Inflammatory macrophage treated with lipopolysaccharide for 4 hours (primary cell): ENCODE measurements at places on chromosomes 5 and 9.

- no peak for DNase-seq
Measured at GRCh38 chr5:6359555-6360322, 18.6 kb downstream of the MED10 start.

- no peak for DNase-seq
Measured at GRCh38 chr5:59371525-59372127, 521.9 kb downstream of the PDE4D start.

DNA sequence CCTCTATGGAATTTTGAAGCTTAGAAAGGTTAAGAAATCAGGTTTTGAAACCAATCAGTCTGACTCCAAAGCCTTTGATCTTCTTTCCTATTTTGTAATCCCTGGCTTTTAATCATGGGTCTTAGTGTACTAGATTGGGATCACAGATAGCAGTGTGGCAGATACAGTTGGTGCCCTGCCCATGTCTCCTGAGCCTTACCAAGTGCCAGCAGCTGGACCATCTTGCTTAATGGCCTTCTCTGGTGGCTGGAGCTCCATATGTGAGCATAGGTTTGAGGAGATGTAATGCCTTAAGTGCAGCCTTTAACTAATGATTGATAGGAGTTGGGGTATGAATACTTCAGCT is 16.7 kb upstream of the RIC1 start:
- DNase-seq, result no peak

GRCh38 chr9:14797435-14797834 is 74.9 kb upstream of the CER1 start:
- no peak for DNase-seq

- no peak for DNase-seq
Measured at GRCh38 chr5:68960456-68960855, 133.4 kb upstream of the SLC30A5 start.

- DNase-seq, result no peak
Measured at GRCh38 chr5:9878206-9878605, 248.1 kb upstream of the TAS2R1 start.

DNA sequence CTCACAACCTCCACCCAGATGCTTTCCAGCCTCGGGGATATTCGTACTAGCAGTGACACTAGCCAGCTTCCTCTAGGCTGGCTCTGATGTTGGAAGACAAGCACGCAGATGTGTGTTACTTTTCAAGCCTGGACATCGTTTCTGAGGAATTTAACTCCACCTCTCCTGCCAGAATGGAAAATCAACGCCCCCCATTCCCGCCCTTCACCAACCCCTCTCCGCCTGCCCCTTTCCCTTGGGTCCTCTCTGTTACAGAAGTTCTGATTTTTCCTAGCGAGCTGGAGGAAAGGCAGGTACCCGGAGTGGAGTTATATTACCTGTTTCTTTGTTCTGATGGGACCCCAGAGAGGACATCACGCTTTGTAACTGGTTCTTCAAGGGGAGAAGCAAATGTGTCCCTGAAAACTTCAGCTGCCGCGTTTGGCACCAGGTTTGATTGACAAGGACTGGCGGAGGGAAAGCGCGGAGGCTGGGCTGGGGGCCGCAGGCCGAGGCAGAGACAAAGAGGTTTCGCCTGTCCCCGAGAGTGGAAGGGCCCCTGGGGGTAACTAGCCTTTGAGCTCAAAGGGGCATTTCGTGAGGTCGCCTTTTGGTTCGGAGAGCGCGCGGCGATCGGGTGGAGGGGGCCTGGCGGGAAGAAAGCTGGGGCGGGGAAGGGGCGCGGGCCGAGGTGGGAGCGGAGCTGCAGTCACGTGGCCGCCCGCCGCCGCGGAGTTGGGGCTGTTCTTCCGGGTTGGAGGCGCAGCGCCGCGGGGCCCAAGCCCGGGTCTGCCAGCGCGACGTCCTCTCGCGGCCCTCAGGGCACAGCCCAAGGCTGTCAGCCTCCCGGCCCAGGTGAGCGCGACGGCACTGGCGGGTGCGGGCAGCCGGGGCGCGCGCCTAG is at the start of gene NNT:
NNT (plus strand) TSS at position 720 of the 883 bp plus-strand sequence. CDS start 6,016 bp downstream, outside the sequence.
- DNase-seq, result peak; percentile 62

DNA sequence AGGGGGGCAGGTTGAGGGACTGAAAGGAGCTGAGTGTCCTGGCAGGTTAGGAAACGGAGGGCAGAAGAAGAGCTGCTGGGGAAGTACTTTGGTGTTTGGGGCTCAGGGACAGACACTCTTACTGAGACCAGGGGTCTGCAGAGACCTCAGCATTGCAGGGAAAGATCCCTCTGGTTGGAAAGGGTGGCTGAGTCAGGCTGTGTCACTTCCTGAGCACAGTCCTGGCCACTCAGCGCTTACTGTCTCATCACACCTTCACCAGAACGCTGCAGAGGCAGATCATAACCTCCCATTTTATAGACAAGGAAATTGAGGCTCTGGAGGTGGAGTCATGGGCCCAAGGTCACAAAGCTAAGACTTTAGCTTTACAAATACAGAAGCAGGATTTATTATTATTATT is 54.3 kb downstream of the LMX1B start:
- no peak for DNase-seq

DNA sequence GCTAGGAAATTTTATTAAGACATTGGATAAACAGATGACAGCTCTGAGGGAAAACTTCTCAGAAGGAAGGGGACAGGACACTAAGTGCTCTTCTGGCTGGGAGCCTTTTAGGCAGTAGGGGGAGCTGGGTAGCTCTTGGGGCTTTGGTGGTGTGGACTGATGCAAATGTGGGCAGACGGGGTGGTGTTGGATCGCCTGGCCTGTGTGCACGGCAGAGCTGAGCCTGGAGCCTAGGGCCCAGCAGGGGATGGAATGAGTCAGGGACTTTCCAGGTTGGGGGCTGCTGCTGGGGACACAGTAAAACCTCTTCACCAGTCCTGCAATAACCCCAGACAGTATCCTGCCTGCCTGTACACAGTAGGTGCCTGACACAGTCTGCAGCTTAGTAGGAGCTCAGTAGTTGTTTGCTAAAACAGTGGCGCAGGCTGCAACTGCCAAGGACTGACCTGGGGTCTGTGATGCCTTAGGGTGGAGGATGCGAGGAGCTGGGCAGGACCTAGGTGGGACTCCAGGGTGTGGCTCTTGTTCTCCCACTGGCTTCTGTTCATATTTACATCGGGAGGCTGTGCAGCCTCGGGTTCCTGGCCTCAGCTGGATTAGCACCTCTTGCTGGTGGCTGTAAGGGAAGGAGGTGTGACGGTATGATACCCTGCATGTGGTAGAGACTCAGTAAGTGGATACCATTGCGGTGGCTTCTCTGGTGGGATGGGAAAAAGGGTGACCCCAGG is 83.8 kb downstream of the DAB2IP start:
- peak; percentile 3 for DNase-seq

GRCh38 chr5:81408496-81408895 is 14.6 kb upstream of the ACOT12 start:
- DNase-seq, result no peak

GRCh38 chr9:112914524-112914923 is 23.8 kb upstream of the SLC46A2 start:
- no peak for DNase-seq

DNA sequence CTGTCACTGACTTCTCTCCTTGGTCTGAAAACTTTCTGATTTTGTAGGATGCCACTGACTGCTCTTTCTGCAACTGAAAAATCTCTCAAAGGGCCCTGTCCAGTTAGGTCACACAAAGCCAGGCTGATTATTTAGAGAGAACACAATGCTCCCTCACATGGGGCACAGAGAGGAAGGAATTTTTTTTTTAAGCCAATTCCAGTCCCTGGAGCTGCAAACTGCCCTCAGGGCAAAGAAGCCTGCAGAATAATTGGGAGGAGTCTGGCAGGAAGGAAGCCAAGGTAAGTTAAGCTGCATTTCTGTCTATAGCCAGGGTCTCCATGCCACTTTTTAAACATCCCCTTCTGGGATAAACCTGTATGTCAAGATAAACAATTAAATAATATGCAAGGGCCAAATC is 305.5 kb downstream of the ZSWIM6 start:
- no peak for DNase-seq

GRCh38 chr9:74358959-74359358 is 138.2 kb upstream of the RORB start:
- no peak for DNase-seq

DNA sequence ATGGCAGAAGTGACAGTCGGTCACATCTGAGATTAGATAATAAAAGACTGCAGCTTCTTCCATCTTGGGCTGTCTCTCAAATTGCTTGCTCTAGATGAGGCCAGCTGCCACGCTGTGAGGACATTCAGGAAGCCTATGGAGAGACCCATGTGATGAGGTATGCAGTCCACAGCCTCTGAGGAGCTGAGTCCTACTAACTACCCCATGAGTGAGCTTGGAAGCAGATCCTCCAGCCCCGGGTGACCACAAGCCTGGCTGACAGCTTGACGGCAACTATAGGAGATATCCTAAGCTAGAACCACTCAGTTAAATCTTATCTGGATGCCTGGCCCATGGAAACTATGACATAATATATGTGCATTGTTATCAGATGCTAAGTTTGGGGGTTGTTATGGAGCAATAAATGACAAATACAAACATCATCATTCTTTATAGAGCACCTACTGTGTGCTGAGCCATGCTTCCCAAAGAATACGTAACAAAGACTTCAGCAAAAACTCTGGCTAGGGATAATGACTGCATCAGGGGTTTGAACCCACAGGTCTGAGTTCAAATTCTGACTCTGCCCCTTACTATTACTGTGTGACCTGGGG is 26.7 kb downstream of the KCNV2 start:
- no peak for DNase-seq

- no peak for DNase-seq
Measured at GRCh38 chr5:61281686-61282085, 50.4 kb upstream of the ZSWIM6 start.

DNA sequence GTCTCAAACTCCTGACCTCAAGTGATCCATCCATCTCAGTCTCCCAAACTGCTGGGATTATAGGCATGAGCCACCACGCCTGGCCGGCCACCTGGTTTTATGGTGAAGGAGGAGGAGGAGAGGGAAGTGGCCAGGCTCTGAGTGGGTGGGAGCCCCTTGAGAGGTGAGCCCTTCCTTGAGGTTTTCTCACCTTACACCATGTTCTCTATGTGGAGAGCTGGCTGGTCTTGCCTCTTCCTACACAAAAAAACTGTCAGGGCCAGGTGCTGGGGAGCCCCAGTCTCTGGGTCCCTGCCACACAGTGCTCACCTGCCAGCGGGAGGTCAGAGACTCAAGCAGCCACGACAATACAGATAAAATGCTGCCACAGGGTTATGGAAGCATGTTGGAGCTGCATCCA is 18.1 kb downstream of the SWI5 start:
- no peak for DNase-seq

DNA sequence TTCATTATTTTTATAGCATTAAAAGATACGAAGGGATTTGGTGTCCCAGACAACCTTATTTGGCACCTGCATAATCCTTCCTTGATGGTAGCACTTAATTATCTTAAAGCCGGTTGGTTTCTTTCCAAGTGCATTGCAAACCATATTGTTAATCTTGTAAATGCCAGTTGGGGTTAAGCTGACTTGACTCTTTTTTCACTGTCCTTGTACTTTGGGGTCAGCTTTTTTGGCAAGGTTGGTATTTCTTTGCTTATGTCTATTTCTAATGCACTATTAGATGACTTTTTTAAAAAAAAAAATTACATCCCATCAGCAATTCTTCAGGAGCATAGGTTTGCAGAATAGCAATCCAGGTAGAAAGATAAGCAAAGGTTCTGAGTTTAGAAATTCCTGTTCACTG is 466.8 kb upstream of the TLE4 start:
- no peak for DNase-seq
